ENCODE measurements at places on chromosomes 12 and 14. TPM values are rescaled to one million over a fixed set of nuclear protein-coding genes. Genes with fewer than 3 reads are reported as not detected.
A peak's percentile ranks its signal among the peaks of the same experiment; 100 is the strongest.

- DNase-seq: no peak
These were observed at the start of gene SERPINA1 for GRCh38 chr14:94388384-94389103. Gene SERPINA1 (minus strand): TSS chr14:94388602. CDS start chr14:94383237, 5,365 bp downstream.

GRCh38 chr12:69318225-69318624, 30.0 kb upstream of the LYZ start:
- no peak for DNase-seq

- no peak for DNase-seq
These were observed 64.0 kb downstream of the GALNT16 start for GRCh38 chr14:69323999-69324282.

GRCh38 chr14:63283884-63284248, 34.9 kb downstream of the GPHB5 start:
- DNase-seq: no peak

DNA sequence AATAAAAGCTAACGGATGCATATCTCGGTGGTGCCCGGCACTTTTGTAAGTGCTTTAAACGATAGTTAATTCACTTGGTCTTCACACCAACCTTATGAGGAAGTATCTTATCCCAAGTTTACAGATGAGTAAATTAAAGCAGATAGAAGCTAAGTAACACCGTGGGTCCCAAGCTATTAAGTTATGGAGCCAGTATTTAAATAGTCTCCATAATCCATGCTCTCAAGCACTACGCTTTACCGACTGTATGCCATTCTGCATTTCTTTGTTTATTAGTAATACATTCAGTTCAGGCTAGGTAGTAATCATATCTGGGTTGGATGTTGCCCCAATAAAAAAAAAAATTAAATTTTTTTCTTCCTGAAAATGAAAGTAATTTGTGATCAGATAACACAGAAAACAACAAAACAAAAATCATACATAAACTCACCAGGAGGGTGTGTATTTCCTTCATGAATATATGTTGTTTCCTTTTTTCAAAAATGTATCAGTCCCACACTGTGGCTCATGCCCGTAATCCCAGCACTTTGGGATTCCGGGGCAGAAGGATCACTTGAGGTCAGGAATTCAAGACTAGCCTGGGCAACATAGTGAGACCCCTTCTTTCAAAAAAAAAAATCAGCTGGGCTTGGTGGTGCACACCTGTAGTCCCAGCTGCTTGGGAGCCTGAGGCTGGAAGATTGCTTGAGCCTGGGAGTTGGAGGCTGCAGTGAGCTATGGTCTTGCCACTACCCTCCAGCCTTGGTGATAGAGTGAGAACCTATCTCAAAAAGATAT, 1.4 kb upstream of the M6PR start:
- no peak for DNase-seq

DNA sequence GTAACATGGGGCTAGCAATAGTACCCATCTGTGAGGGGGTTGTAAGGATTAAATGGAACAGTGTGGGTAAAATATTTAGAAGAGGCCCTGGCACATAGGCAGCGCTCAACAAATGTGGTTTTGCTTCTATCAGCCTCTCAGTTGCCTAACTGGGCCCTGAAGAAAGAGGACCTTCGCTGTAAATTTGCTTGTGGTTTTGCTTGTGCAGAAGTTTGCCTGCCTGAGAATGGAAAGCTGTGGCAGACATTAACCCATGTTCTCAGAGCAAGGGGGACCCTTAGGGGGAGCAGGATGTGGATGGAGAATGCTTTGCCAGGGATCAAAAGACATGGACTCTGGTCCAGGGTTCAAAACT, 160.1 kb downstream of the BRMS1L start:
- DNase-seq: no peak

- DNase-seq: no peak
These were observed 179.2 kb downstream of the CCDC91 start for GRCh38 chr12:28369483-28369882.

DNA sequence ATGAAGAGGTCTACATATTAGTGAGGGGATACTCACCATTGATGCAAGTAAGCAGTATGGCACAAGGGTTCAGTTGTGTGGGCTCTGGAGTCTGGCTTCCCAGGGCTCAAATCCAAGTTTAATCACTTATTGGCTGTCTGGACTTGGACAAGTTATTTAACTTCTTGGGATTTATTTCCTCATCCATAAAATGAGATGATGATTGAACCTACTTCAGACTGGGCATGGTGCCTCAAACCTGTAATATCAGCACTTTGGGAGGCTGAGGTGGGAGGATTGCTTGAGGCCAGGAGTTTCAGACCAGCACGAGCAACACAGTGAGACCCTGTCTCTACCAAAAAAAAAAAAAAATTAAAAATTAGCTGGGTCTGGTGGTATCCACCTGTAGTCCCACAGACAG, 67.9 kb downstream of the KCNK10 start:
- DNase-seq: no peak

GRCh38 chr12:111636209-111636945, 37.3 kb upstream of the ATXN2 start:
- peak; percentile 84 for DNase-seq

DNA sequence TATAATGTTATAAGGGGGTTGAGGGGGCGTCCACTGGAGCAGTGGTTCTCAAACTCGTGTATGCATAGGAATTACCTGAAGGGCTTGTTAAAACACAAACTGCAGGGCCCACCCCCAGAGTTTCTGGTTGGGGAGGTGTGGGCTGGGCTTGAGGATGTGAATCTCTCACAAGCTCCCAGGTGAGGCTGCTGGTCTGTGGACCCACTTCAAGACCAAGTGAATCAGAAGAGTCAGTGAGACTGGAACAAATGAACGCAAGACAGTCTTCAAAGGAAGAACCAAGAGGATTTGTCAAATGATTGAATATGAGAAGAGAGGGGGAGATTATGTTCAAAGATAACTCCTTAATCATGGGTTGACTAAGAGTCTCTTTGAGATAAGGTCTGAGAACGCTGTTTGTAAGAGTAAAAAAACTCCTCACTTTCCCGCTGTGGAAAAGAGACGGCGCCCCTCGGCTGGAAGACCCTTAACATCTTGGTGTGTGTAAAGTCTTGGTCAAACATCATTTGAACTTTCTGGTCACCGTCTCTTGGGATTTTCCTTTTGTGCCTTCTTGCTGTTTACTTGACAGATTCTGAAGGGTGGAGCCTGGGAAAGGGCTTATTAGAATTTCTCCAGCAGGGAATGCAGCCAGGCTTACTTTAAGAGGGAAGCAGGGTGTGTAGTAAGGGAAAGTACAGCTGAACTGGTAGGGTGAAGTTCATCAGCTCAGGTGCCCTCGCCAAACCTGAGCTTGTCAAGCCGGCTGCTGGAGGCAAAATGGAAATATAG, 5.3 kb upstream of the FOXN3 start:
- no peak for DNase-seq

DNA sequence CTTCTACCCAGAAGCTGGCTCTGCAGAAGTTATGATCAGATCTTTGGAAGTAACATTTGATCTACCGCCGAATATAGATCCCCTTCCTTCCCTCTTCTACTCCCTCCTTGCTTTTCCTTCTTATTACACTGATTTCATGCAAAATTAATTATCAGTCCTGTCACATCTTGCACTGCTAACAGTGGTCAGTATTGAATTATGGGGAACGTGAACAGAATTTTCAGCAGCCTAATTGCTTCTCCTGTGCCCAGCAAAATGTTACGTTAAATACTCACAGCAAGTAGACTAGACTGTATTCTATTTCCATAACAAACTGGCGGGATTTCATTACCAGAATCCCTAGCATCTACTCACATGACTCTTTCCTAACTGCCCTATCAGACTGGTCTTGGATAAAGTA, 596.9 kb downstream of the DIO2 start:
- DNase-seq: no peak

Gene HOXC4
- 23.6 TPM for total RNA-seq

Gene DLST
- total RNA-seq: 79.6 TPM

Gene OAS3
- total RNA-seq: 10.0 TPM

Gene LMNTD1
- total RNA-seq: not detected

Gene NELL2
- 2.4 TPM for total RNA-seq

Gene LIN7A
- total RNA-seq: 16.5 TPM
